Thyroid gland (tissue), 4 donors: ENCODE measurements at places on chromosomes 3 and 15. TPM values are rescaled to one million over a fixed set of nuclear protein-coding genes. Genes with fewer than 3 reads are reported as not detected.

Gene FBXO40
- total RNA-seq = not detected

Gene PGBD4
- 1.0 TPM for total RNA-seq

Gene GABRB3
- 15.0 TPM for total RNA-seq

Gene SLCO2A1
- total RNA-seq = 30.1 TPM

Gene CD47
- 146 TPM for total RNA-seq

DNA sequence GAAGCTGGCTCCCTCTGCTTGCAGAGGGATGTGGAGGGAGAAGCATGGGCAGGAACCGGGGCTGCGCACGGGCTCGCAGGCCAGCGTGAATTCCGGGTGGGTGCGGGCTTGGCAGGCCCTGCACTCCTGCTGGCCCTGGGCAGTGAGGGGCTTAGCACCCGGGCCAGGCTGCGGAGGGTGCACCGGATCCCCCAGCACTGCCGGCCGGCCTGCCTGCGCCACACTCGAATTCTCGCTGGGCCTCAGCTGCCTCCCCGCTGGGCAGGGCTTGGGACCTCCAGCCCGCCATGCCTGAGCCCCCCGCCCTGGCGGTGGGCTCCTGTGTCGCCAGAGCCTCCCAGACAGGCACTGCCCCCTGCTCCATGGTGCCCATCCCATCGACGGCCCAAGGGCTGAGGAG, 47.6 kb upstream of the SPATA12 start:
- H3K36me3 ChIP-seq = no peaks in the 10 kb centered on the region
- H3K4me3 ChIP-seq = no peak overlapping the region
- DNase-seq = no peak

DNA sequence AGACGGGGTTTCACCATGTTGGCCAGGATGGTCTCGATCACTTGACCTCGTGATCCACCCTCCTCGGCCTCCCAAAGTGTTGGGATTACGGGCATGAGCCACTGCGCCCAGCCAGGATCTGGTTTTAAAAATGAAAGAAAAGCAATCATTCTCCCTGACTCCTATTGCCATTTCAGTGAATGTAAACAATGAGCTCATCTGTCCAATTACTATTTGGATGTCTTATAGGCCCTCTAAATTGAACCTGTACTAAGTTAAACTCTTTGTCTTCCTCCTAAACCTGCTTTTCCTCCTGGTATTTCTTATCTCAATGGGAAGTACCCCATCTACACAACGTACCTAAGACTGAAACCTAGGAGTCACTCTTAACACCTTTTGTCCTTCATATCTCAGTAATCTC, 23.7 kb downstream of the PCYT1A start:
- DNase-seq = no peak
- H3K27me3 ChIP-seq = no peaks in the 10 kb centered on the region
- peaks cover 4% of the 10 kb centered on the region for H3K36me3 ChIP-seq
- no peak overlapping the region for H3K27ac ChIP-seq

DNA sequence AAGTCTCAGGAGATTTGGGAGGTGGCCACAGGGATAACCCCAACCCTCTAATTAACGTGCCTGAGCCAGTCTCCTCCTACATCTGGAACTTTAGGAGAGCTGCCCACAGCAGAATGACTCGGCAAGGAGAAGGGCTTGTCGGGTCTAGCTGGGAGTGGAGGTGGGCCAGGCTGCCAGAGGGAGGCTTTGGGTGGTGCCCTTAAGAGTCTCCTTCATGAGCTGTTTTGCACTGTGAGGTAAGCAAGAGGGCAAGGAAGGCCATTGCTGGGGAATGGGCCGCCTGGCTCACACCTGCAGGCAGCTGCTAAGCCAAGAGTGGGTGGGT, 3.6 kb upstream of the TNK2 start:
- H3K36me3 ChIP-seq = no peaks in the 10 kb centered on the region
- no peak overlapping the region for H3K4me3 ChIP-seq
- no peak for DNase-seq
- H3K4me1 ChIP-seq = peaks cover 30% of the 10 kb centered on the region
- H3K27me3 ChIP-seq = no peaks in the 10 kb centered on the region

GRCh38 chr3:159627634-159628033, 361.0 kb upstream of the IL12A start:
- DNase-seq = no peak
- H3K4me3 ChIP-seq = no peak overlapping the region
- H3K27ac ChIP-seq = no peak overlapping the region

- no peak overlapping the region for H3K27ac ChIP-seq
- H3K36me3 ChIP-seq = no peaks in the 10 kb centered on the region
- DNase-seq = no peak
- H3K4me3 ChIP-seq = no peak overlapping the region
- H3K27me3 ChIP-seq = no peaks in the 10 kb centered on the region
Measured at GRCh38 chr3:34225821-34226366, 427.5 kb downstream of the PDCD6IP start.

DNA sequence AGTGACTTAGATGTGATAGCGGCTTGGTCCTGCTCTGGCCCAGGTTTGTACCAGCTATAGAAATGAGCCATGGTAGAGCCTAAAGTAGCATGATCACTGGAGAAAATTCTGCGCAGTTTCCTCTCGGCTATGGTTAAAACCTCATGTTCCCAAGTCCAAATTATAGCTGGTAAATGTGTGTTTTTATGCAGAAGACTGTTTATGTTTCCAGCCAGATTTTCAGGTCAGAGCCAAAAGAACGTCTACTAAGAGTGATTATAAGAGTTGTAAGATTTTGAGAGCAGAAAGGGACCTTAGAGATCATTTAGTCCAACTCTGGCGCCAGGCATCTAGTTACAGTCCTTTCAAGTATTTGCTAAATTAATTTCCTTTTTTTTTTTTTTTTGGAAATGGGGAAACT, 333.7 kb downstream of the LPP start:
- H3K27ac ChIP-seq = no peak overlapping the region
- H3K4me1 ChIP-seq = no peaks in the 10 kb centered on the region
- peaks cover 8% of the 10 kb centered on the region for H3K36me3 ChIP-seq
- no peak for DNase-seq
- H3K4me3 ChIP-seq = no peak overlapping the region

DNA sequence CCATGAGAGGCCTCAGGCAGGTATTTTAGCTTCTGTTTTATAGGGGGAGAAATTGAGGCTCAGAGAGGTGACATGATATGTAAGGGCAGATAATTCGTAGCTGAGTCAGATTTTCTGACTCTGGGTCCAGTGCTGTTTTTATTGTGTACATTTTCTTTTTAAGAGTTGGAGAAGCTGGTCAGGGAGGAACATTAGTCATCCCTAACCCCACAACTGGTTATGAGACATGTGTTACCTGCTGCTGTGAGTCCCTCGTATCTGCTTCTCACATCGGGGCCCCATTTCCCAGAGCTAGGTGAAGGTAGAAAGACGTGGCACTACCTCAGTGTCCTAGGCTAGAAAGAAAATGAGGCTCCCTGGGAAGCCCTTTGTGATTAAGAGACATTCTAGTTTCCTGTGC, 28.6 kb downstream of the GALNT15 start:
- no peaks in the 10 kb centered on the region for H3K27me3 ChIP-seq
- DNase-seq = no peak
- H3K4me3 ChIP-seq = no peak overlapping the region
- no peak overlapping the region for H3K27ac ChIP-seq
- no peaks in the 10 kb centered on the region for H3K36me3 ChIP-seq
- H3K4me1 ChIP-seq = no peaks in the 10 kb centered on the region

- H3K27ac ChIP-seq = no peak overlapping the region
- H3K27me3 ChIP-seq = no peaks in the 10 kb centered on the region
- H3K4me1 ChIP-seq = no peaks in the 10 kb centered on the region
- DNase-seq = no peak
- no peaks in the 10 kb centered on the region for H3K36me3 ChIP-seq
- H3K4me3 ChIP-seq = no peak overlapping the region
Measured at GRCh38 chr3:112407888-112408702, 75.1 kb downstream of the CD200 start.

DNA sequence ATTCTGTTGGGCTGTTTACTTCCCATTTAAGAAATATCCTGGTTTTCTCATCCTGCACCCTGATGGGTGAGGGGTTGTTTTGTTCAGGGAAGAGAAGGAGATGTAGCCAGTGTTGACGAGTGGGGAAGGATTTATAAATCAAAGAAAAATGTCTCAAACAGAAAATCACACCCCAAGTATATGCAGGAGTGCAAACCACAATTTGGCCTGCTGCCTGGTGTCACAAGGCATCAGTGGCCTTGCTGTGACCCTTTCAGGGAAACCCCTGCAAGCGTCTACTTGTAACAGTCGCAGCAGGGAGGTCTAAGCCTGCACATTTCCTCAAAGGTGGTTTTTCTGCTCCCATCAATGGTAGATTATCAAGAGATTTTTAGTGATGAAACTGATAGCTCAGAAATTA, 132.6 kb upstream of the LRRN1 start:
- H3K4me3 ChIP-seq = no peak overlapping the region
- DNase-seq = no peak
- no peak overlapping the region for H3K27ac ChIP-seq
- no peaks in the 10 kb centered on the region for H3K36me3 ChIP-seq
- H3K27me3 ChIP-seq = no peaks in the 10 kb centered on the region

GRCh38 chr15:33209575-33210481, 15.3 kb upstream of the FMN1 start:
- no peak for DNase-seq
- no peaks in the 10 kb centered on the region for H3K4me1 ChIP-seq
- H3K4me3 ChIP-seq = no peak overlapping the region
- H3K36me3 ChIP-seq = no peaks in the 10 kb centered on the region
- H3K27me3 ChIP-seq = no peaks in the 10 kb centered on the region

DNA sequence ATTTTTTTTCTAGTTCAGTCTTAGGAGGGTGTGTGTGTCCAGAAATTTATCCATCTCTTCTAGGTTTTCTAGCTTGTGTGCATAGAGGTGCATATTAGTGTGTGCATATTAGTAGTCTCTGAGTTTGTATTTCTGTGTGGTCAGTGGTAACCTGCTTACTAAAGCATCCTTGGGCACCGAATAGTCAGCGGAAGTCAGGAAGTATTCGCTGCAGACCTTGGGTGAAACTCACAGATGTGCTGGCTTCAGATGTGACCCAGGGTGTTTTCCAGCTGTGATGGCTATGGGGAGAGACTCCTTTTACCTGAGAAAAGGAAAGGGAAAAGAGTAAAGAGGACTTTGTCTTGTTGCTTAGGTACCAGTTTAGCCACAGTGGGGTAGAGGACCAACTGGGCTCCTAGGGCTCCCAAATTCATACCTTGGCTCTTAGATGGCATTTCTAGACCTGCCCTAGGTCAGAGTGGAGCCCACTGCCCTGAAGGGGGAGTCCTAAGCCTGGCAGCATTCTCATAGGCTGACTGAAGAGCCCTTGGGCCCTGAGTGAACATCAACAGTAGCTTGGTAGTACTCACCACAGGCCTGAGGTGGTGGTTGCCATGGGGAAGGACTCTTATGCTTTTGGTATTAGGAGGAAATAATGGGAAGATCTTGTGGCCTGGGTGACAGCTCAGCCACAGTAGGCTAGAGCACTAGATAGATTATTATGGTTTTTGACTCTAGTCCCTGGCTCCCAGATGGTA, 286.0 kb upstream of the ZPLD1 start:
- no peak overlapping the region for H3K4me3 ChIP-seq
- no peaks in the 10 kb centered on the region for H3K4me1 ChIP-seq
- H3K27me3 ChIP-seq = no peaks in the 10 kb centered on the region
- H3K27ac ChIP-seq = no peak overlapping the region
- DNase-seq = no peak

GRCh38 chr3:83823095-83823494, 1135.7 kb upstream of the CADM2 start:
- no peak overlapping the region for H3K4me3 ChIP-seq
- H3K27me3 ChIP-seq = no peaks in the 10 kb centered on the region
- H3K36me3 ChIP-seq = no peaks in the 10 kb centered on the region

DNA sequence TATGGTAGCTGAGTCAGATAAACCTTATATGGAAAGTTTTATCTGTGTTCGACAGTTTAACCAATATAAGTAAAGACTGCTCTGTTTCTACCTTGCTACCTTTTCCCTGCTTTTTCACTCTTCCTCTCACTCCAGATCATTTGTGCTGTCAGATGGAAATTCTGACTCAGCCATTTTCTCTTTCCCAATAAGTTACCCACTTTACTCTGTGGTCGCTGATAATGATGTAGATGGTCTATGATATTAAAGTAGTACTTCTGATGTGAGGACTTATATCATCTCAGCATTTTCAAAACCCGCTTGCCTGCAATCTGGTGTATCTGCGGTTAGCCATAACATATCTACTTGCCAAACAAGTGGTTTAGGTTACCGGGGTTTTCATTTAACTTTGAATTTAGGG, 15.0 kb upstream of the UTS2B start:
- H3K27ac ChIP-seq = no peak overlapping the region
- peaks cover 49% of the 10 kb centered on the region for H3K4me1 ChIP-seq
- H3K36me3 ChIP-seq = no peaks in the 10 kb centered on the region
- DNase-seq = no peak
- H3K27me3 ChIP-seq = no peaks in the 10 kb centered on the region

GRCh38 chr3:33438284-33438668, 1.9 kb downstream of the UBP1 start:
- peak overlapping the region; percentile 76 for H3K4me3 ChIP-seq
- peaks cover 21% of the 10 kb centered on the region for H3K4me1 ChIP-seq
- H3K27ac ChIP-seq = no peak overlapping the region
- no peaks in the 10 kb centered on the region for H3K36me3 ChIP-seq
- DNase-seq = no peak
- no peaks in the 10 kb centered on the region for H3K27me3 ChIP-seq

DNA sequence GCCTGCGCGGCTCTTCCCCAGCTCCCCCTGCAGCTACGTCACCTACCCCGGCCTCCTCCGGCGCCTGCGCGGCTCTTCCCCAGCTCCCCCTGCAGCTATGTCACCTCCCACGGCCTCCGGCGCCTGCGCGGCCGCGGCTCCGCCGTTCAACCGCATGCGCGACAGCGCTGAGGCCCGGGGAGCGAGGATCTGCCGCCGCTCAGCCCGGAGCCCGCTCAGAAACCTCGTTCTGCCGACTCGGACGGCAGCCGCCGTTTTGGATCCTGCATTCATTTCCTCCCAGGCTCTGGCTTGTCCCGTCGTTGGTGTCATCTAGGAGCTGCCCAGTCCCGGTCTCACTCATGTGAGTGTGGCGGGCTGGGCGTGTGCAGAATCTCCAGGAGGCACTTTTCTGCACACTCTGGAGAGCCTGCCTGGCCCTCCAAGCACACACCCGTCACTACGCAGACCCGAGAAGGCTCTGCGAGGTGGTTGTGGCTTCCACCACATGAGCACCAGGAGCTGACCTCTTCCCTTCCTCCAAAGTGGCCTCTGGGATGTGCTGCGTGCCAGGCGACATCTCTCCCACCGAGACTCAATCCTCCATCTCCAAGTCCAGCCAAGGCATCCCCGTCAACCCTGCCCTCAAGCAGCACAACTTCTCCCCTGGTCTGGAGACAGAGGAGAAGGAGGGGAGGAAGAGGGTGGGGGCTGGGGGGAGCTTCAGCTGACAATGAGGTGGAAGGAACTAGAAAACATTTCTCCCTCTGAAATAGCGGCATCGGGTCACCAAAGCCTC, 165.3 kb downstream of the CHSY1 start:
- DNase-seq = no peak
- H3K4me1 ChIP-seq = peaks cover 25% of the 10 kb centered on the region
- no peaks in the 10 kb centered on the region for H3K36me3 ChIP-seq
- no peaks in the 10 kb centered on the region for H3K27me3 ChIP-seq
- no peak overlapping the region for H3K27ac ChIP-seq
- H3K4me3 ChIP-seq = no peak overlapping the region
